ENCODE measurements at places on chromosomes 7 and 10.
A peak's percentile ranks its signal among the peaks of the same experiment; 100 is the strongest.

GRCh38 chr7:291373-292092, 1.6 kb downstream of the FOXL3 start:
- no peak for DNase-seq

GRCh38 chr10:85649461-85649860, 717.1 kb downstream of the GRID1 start:
- DNase-seq, result no peak

GRCh38 chr7:22696541-22697228, 30.3 kb upstream of the IL6 start:
- no peak for DNase-seq

DNA sequence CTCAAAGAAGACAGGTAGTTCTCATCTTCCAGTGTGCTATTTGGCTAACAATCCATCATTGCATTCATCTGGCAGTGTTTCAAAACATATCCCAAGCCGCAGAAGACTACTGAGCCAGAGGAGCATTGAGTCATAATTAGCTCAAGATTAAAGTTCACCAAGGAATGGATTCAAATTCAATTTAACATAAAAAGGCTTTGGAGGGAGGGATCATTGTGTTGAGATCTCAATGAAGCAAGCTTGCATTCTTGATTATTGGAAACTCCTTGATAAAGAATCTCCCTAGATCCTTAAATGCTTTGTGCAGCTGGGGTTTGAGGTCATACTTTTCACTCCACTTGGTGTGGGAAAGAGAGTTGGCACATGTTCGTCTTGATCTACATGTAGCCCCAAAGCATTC, 142.8 kb upstream of the SEMA3A start:
- DNase-seq, result no peak

- DNase-seq, result no peak
These were observed 63.6 kb downstream of the RGS10 start for GRCh38 chr10:119478811-119479341.

- DNase-seq, result no peak
These were observed 47.8 kb downstream of the SHH start for GRCh38 chr7:155764438-155764793.

GRCh38 chr10:103652599-103653281, 159.2 kb downstream of the NEURL1 start:
- DNase-seq, result no peak

GRCh38 chr7:140325600-140325999, 72.7 kb downstream of the SLC37A3 start:
- DNase-seq, result no peak

DNA sequence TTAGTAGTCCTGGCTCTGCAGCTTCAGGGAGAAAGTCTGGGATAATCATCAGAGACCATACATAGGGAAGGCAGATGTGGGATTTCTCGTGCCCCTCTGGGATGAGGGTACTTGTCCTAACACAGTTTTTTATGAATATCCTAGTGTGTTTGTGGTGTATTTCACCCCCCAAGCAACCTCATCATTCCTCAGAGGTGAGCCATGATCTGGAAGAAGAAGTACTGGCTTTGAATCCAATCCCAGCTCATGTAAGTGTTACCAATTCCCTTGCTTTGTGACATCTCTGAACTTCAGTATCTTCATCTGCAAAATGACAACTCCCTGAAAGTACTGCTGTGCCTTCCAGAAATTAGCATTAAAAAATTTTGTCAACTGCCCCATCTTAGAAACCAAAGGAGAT, 347.5 kb upstream of the ZMIZ1 start:
- no peak for DNase-seq

DNA sequence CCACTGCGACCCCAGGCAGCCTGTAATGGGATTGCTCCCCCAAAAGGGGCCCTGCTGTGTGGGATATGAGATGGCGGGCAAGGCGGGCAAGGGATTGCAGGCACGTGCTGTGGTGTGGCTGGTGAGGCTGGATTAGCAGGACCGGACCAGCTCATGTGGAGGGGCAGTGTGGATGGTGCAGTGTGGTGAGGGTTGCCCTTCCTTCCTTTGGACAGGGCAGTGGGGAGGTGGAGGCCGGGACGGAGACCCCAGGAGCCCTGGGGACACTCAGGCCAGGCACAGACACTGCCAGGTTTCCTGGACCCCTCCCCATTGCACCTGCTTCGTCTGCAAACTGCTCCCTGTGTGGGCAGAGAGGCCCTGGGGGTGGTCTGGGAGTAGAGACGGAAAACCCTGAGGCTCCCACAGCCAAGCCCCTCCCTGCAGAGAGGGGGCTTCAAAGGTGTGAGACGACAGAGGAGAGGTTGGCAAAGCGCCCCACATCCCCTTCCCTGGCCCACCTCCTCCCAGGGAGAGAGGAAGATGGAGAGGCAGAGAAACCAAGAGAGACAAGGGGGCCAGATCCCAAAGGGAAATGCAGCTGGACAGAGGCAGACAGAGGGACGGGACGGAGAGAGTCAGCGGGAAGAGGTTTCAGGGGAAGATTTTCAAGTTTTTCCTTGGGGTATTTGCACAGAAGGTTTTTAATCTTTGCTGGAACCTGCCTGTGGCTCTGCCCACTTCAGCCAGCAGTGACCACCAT, 89.2 kb downstream of the MICALL2 start:
- DNase-seq, result no peak

- no peak for DNase-seq
These were observed 63.6 kb upstream of the HGF start for GRCh38 chr7:81833401-81833800.

DNA sequence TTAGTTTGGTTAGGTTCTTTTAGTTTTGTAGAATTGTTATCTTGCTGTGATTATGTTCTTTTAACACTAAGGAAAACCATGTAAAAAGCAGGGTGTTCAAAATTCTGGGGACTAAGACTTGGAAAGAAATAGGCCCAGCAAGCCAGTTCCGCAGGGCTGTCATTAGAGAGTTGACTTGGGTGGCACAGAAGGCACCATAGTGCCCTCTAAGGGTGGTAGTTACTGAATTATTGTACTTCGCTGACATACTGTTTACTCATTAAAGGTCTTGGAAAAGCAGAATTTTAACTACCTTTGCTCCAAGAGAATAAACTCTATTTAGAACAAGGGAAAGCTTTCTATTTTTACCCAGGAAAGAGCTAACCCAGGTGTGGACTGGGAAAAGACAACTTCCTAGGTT, 86.5 kb downstream of the OTUD1 start:
- peak; percentile 33 for DNase-seq

DNA sequence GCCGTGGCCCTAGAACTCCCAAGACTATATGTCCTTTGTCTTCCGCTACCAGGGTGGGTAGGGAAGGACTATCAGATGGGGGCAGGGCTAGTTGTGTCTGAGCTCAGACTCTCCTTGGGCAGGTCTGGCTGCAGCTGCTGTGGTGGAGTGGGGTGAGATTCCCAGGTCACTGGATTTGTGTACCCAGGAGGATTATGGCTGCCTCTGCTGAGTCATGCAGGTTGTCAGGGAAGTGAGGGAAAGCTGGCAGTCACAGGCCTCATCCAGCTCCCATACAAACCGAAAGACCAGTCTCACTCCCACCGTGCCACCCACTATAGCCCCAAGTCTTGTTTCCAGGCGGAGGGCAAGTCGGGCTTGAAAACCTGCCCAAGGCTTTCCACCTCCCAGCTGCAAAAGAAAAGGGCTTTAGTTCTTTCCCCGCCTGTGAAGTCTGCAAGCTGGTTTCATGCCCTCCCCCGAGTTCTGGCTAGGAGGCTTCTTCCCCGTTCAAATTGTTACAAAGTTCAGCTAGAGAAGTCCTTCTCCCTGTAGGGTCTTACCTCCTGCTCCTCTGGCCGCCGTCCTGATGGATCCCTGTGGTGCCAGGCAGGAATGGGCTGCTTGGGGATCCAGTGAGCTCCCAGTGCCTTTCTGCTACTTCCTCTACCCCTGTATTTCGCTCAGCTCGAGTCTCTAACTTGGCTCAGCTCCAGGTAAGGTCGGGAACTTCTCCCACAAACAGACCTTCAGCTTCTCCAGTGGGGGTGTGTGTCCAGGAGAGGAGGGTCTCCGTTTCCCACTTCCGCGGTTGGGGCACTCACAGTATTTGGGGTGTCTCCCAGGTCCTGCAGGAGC, 106.8 kb upstream of the FGL2 start:
- no peak for DNase-seq

DNA sequence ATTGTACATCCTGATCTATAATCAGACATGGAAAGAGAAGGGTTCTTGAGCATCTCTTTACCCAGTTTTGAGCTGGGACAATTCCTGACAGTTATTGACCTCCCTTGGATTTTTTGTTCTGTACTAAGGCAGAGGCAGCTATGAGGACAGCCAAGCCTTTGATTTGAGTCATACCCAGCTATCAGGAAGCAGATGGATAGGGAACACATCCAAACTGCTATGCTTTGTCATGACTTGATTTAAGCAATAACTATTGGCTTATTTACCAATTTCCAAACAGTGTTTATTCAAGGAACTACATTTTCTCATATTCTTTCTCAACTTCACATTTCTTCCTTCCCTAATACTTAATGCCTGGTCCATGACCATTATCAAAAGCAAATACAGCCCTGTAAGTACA, 396.4 kb upstream of the STEAP1 start:
- no peak for DNase-seq

DNA sequence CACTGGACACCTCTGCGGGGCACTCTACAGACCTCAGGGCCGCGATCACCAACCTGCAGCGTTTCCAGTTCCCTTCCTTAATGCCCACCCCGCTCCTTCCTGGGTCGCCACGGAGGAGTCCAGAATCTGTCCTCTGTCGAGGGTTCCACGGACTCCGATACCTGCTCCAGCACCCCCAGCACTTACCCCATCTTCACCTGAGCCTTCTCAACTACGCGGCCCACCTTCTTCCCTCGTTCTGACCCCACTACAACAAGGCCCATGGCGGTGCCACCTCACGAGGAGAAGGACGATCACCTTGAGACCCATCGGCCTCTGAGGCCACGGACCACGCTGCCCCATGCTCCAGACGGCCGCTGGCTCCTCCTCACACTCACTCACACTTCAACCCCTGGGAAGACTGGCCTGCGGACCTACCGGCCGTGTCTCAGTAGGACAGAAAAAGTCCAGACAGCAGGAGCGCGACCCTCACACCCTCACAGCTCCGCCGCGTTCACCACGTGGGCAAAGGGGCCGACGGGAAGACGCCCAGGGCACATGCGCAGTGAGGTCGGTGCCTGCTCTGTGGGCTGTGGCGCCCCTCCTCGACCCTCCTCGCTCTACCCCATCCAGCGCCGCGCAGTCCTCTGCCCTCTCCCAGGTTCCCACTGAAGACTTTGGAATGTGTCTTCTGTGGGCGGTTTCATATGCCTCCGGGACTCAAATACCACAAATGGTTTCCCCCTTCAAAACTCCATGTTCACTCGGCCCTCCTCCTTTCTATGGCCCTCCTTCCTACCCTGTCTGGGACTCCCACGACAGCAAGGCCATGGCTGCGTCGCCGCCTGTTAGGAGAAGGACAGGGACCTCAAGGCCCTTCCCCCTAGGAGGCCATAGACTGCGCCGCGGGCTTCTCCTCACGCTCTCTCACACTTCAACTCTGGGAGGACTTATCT, 193.9 kb upstream of the PHF14 start:
- no peak for DNase-seq

GRCh38 chr7:125780153-125780552, 850.5 kb upstream of the POT1 start:
- DNase-seq, result no peak

- peak; percentile 19 for DNase-seq
These were observed 20.0 kb upstream of the LRRC17 start for GRCh38 chr7:102892631-102893278.

DNA sequence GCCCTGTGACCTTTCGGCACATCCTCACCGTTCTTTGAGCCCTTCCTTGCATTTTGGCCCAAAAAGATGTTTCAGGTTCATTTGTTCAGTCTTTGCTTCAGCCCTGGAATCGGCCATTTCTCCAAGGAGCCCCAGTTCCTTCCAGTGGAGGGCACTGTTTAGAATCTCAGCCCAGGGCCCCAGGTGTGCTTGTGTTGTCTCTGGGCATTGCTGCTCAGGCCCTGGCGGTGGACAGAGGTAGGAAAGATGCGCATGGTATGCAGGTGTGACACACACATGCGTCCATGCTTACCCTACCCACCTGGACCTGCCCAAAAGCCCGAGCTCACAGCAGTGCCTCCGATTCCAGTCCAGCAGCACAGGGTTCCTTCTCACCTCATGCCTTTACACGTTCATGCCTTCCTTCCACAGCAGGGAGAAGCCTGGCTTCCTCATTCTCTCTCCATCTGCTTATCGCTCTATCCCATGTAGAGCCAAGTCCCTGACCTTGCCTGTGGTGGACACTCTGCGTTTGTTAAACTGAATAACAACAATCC, 70.6 kb downstream of the LHPP start:
- DNase-seq, result peak; percentile 45

- DNase-seq, result no peak
These were observed 8.0 kb downstream of the TSPAN15 start for GRCh38 chr10:69459101-69459790.

GRCh38 chr10:17980846-17981565, 29.3 kb downstream of the SLC39A12 start:
- DNase-seq, result no peak

DNA sequence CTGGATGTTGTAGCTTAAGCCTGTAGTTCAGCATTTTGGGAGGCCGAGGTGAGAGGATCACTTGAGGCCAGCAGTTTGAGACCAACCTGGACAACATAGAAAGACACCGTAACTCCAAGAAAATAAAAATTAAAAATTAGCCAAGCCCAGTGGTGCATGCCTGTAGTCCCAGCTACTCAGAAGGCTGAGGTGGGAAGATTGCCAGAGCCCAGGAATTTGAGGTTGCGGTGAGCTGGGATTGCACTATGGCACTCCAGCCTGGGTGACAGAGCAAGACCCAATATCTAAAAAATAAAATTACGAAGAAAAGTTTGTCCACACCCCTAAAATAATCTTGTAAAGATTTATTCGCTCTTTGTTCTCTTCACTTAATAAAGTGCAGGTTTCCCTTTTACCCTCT, 951.0 kb downstream of the TYW1 start:
- no peak for DNase-seq

DNA sequence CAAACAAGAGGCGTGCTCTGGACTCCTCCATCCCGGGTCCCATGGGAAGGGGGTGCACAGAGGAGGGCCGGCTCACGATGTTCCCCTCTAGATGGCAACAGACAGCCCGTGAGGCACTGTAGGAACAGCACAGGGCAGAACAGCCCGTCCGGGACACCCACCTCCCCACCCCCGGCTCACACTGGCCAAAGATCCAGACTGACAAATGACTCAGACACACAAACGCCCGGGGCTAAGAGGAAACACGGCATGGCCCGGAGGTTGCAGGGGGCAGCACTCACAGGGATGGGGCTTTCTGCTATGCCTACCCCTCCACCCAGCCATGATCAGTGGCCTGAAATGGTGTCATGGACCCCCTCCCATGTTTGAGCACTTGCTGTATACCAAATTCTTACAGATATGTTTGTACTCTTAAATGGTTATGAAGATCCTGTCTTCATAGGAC, 4.9 kb upstream of the ELN start:
- DNase-seq, result no peak

DNA sequence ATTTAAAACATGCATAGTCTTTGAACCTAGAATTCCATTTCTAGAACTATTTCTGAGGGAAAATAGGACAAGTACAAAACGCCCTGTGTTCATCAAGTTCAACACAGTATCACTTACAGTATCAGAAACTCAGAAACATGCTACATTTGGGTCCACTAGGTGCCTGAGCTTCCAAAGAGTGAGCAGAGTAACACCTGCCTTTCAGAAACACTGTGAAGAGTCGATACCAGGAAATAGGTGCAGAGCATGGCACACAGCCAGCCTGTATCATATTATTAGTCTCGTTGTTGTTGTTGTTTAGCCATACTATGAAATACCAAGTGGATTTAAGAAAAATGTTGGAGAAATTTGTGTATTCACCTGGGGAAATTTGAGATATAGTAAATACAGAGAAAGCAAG, 392.1 kb upstream of the MGMT start:
- DNase-seq, result no peak

Measured in germinal center (tissue), 1 donor.